ENCODE measurements at places on chromosomes 5 and 9.

DNA sequence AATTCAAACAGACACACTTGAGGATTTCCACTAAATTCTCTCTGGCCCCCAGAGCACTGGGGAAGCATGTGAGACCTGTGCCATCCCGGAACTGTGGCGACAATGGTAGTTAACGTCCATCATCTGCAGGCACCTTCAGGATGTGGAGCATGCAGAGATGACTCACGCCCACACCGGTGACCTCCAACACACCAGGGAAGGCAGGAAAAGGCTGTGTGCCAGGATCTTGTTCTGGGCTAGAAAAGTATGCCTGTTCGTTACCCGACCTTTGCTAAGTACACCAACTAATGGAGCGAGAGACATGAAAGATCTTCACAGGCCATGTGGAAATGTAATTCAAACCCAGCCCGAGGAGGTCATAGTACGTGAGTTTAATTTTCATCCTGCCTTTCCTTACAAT, 208.8 kb downstream of the MELK start:
- DNase-seq, result peak; percentile 14

GRCh38 chr9:76218886-76219445, 175.3 kb downstream of the RFK start:
- DNase-seq, result peak; percentile 39

GRCh38 chr9:88193766-88194165, 55.5 kb upstream of the SPATA31C2 start:
- no peak for DNase-seq

GRCh38 chr5:164637931-164638521, 1132.6 kb downstream of the MAT2B start:
- no peak for DNase-seq

- DNase-seq, result peak; percentile 90
Measured at GRCh38 chr9:95507464-95508241, 9.1 kb downstream of the PTCH1 start.
